ENCODE measurements at places on chromosomes 12 and 14. TPM values are rescaled to one million over a fixed set of nuclear protein-coding genes. Genes with fewer than 3 reads are reported as not detected.

- ATAC-seq: no peak
These were observed 48.4 kb upstream of the IFNG-AS1 start for GRCh38 chr12:67940780-67941243.

GRCh38 chr14:35223927-35224326, 68.3 kb upstream of the PSMA6 start:
- no peak for ATAC-seq

- ATAC-seq: peak; percentile 34
These were observed 13.9 kb downstream of the EVL start for GRCh38 chr14:100078997-100079725.

Gene KRT81
- total RNA-seq: not detected

DNA sequence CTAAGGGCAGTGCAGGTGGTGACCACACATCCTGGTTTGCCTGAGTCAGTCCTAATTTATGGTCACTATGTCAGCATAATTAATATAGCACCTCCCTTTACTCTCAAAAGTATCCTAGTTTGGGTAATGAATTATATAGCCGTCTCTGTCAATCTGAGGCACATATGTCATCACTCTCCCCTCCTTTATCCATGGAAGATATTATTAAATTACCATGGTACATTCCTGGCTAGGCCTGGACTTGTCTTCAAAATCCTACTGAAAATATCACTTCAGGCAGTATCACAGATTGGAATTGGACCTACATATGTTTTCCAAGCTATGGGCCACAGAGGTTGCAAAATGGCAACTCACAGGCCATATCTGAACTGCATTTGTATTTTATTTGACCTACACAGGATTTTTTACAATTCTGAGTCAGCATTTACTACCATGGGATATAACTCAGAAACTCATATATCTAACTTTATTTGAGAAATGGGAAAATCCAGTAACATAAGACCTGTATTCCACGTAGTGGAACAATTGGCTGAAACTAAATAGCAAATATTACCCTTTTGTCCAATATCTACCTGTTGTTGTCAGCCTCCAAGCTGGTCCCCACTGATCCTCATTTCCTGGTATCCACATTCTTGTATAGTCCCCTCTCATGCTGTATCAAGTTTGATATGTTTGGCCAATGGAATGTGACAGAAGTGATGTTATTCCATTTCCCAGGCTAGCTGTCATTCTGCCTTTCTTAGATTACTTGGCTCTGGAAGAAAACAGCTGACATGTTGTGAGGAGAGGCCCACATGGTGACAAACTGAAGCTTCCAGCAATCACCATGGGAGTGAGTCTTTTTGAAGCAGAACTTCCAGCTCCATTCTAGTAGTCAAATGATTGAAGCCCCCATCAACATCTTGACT, 102.5 kb upstream of the MDM1 start:
- ATAC-seq: no peak

Gene KHNYN
- 14.7 TPM for total RNA-seq

Gene ACRBP
- total RNA-seq: not detected

GRCh38 chr12:48194799-48195201, 8.3 kb downstream of the OR10AD1 start:
- no peak for ATAC-seq

- ATAC-seq: no peak
These were observed 8.1 kb downstream of the CORO1C start for GRCh38 chr12:108722992-108723766.

- ATAC-seq: no peak
These were observed 3.4 kb upstream of the FRMD6 start for GRCh38 chr14:51648296-51648695.

Gene PARP2
- total RNA-seq: 35.8 TPM

Gene RAD9B
- total RNA-seq: 0.32 TPM

Gene CBLN3
- total RNA-seq: 0.86 TPM

Gene ACSM4
- total RNA-seq: 0.54 TPM

Gene CACNA1C
- 4.6 TPM for total RNA-seq

Gene NANOG
- total RNA-seq: 0.63 TPM

Gene TXNDC16
- 5.9 TPM for total RNA-seq

Gene IL26
- not detected for total RNA-seq

Gene RIC8B
- 18.0 TPM for total RNA-seq

DNA sequence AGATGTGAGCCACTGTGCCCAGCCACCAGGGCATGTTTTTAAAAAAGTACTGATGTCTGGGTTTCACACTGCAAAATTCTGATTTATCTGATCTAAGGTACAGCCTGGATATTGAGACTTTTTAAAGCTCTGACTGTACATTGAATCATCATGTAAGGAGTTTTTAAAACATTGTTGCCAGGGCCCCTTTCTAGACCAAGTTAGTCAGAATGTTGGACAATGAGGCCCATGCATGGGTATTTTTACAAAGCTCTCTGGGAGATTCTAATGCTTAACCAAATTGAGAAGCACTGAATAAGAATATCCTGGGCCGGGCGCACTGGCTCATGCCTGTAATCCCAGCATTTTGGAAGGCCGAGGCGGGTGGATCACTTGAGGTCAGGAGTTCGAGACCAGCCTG, 16.7 kb downstream of the TMEM19 start:
- ATAC-seq: no peak

Gene CLEC9A
- total RNA-seq: not detected

DNA sequence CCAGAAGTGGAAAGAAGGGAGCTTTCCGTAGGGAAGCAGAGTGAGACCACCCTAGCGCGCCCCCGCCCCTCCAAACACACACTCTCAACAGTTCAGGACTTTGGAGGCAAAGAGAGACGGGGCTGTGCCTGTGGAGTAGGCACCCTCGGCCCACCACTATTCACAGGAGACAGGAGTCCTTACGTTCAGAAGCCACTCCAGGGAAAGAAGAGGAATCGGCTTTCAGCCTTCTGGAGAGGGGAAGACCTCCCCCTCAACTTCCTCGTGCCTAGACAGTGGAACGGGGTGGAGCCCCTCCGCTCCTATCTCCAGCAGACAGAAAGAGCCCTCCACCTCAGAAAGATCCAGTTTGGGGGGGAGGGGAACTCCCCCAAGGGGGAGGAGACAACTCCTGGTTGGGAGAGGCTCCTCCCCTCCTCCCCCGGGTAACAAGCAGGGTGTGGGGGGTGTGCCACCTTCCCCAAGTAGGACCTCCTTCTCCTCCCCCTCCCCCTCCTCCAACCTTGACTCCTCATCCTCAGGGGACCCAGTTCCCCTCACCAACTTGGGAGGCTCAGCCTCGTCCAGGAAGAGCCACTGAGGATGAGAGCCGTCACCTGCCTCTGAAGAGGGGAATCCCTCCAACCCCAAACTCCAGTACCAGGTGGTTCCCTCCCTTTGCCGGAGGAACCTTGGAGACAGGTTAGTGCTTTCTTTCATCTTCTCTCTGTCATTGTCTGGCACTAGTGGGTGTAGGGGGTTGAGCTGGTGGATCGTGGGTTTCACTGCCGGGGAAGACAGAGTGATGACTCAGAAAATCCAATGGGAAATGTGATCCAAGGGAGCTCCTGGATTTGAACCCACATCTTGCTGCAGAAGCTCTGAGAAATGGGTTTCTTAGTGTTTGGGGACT, 883 bp downstream of the FOXJ2 start:
- peak; percentile 48 for ATAC-seq

- no peak for ATAC-seq
These were observed 43.3 kb downstream of the GALNT8 start for GRCh38 chr12:4763549-4763948.

DNA sequence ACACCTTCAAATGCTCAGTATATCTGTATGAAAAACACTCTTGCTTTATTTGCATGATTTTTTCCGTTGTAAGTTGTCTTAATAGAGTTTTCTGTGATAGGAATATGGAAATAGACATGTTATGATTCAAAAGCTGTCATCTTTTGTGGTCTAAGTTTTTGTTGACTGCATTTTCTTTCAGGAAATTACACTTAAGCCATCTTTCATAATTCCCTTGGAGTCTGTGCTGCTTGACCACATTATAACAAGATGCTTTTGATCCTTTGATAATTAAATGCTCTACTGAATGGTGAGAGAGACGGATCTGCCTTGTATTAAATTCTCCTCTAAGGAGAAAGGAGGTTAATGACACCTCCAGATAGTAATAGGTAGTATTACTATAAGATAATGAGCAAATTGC, 272.8 kb upstream of the DAAM1 start:
- ATAC-seq: no peak

Gene NR1H4
- not detected for total RNA-seq

DNA sequence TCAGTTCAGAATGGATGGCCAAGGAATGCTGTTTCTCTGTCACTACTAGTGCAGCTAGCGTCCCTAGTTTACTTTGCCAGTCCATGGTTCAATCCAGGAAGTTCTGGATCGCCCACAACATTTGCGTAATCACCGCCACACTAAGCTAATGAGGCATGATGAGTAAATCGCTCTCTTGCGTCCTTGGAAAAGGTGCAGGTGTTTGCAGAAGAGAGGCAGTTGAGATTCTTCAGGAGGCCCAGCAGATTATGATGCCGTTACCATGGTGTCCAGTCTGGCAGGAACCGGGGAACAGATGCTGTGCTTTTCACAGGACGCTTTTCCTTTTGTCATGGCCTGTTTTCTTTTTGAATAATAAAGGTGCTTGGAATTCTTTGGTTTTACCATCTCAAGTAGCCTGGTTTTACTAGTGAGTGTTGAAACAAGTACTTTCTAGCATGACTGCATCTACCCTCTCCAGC, 9.0 kb downstream of the TPH2 start:
- peak; percentile 84 for ATAC-seq

Gene SLC6A13
- total RNA-seq: 0.60 TPM

Gene RABGGTA
- total RNA-seq: 25.1 TPM

GRCh38 chr14:62777510-62777909, 267.7 kb downstream of the KCNH5 start:
- no peak for ATAC-seq

Gene FGF6
- total RNA-seq: not detected

GRCh38 chr12:92332552-92332951, 186.9 kb upstream of the BTG1 start:
- no peak for ATAC-seq

Gene SDR9C7
- total RNA-seq: 0.18 TPM

Gene GPR84
- 0.23 TPM for total RNA-seq

Gene KRT83
- total RNA-seq: not detected

Gene MED6
- 38.6 TPM for total RNA-seq

DNA sequence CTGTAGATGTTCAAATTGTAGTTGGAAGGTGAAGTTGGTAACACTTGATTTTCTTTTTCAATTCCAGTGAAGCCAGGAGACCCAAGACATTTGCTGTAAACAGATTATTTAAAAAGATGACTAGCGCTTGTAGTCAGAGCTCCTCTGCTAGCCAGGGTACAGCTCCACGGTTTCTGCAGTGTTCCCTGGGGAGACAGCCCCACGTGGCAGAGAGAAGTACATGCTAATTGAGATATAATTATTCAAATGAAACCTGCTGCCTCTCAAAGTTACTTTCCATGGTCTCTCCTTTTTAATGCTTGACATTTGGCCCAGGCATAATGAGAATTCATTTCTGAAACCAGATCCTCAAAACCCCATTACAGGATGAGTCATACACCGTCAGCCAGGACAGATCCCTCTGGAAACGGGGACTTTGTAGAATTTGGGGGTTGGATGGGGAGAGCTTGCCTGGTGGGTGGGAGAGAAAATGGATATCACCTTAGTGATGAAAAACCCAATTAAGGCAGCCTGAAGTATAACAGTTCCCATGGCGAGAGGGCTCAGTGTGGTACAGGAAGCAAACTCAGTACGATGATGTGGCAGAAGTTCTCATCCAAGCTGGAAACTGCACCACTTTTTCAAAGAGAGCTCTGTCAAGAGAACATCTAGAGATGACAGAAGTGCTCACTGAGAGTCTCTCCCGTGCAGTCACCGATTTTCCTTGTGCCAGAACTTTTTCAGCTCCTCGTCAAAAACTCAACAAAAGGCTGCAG, 637.7 kb upstream of the TMEM132C start:
- peak; percentile 59 for ATAC-seq

DNA sequence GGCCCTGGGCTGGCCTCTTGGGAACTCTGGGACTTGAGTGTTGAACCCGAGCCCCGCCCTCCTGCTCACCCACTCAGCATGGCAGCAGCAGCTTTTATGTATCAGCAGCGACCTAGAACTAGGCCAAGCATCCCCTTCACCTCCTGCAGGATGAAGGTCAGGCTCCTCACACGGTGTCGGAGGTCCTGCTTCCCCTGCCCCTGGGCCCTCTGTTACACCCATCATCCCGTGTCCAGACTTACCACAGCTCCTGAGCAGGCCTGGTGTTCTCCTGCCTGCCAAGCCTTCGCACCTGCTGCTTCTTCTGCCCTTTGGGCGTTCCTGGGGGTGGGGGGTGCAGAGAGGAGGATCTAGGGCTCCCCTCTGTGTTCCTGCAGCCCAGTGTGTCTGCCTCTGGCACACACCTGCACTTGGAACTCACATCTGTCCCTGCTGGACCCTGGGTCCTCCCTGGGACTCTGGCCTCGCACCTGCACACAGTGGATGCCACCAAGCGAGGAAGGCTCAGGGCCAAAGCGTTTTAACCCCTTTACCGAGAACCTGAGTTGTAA, 80.3 kb downstream of the PAPOLA start:
- ATAC-seq: no peak

DNA sequence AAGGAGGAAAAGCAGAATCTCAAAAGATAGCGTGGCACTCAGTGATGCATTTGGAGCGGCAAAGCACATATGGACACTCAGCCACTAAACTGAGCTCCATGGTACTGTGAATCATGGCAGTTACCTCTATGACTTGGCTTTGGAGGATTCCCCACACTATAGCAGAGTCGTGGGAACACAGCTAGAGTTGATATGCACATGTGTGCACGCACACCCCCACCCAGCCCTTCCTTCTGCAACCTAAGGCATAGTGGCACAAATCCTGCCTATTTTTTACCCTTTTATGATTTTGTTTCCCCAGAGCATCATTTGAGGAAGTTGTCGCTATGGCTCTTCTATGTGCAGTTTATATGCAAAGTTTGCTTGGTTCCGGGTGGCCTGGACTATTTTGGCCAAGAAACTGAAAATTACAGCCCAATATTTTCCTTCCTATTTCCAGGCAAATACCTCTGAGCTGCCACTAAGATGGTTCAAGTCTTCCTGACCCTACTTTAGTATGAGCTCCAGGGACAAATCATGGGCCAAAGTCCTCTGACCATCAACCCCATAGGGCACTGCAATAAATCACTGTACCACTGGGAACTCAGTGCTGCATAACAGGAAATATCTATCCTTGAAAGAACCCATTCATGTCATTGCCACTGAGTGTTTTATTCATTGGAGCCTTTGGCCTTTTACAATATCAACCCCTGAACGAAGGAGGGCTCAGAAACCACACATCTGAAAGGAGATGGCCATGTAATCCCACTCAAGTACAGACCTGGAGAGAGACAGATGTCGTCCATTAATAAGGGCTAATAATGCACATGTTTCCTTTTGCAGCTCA, 177.5 kb downstream of the EGLN3 start:
- ATAC-seq: no peak

Gene AICDA
- total RNA-seq: 0.52 TPM

DNA sequence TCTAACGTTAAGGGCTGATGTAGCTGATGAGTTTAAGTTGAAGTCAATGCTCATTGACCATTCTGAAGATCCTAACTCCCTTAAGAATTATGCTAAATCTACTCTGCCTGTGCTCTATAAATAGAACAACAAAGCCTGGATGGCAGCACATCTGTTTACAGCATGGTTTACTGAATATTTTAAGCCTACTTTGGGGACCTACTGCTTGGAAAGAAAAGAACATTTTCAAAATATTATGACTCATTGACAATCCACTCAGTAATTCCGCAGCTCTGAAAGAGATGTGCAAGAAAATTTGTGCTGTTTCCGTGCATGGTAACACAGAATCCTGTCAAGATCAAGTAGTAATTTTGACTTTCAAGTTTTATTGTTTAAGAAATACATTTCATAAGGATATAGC, 35.0 kb upstream of the NAV3 start:
- ATAC-seq: no peak

GRCh38 chr12:96000858-96001257, 4.7 kb upstream of the HAL start:
- ATAC-seq: no peak

Measured in motor neuron (in vitro differentiated cells).